Caudate nucleus (tissue), 63 donors: ENCODE measurements at places on chromosomes 2 and 18.

GRCh38 chr2:43948370-43948769 lies 47.4 kb downstream of the LRPPRC start:
- no peak for DNase-seq

DNA sequence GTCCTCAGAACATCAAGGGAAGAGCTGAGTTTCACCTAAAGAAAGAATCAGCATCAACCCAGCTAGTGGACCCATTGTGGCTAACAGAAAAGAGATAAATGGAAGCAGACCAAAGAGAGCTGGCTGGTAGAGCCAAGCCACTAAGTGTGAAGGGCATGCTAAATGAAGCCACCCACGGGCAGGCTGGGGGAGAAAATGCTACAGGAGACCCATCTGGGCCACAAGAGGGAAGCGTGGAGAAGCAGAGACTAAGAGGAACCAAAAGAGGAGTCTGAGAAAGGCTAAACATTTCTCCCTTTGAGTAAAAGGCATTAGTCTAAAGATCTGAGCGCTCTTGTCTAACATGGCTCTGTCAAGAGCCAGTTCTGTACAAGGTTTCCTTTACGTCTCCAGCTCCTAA lies 15.8 kb downstream of the CWC22 start:
- no peak for DNase-seq

DNA sequence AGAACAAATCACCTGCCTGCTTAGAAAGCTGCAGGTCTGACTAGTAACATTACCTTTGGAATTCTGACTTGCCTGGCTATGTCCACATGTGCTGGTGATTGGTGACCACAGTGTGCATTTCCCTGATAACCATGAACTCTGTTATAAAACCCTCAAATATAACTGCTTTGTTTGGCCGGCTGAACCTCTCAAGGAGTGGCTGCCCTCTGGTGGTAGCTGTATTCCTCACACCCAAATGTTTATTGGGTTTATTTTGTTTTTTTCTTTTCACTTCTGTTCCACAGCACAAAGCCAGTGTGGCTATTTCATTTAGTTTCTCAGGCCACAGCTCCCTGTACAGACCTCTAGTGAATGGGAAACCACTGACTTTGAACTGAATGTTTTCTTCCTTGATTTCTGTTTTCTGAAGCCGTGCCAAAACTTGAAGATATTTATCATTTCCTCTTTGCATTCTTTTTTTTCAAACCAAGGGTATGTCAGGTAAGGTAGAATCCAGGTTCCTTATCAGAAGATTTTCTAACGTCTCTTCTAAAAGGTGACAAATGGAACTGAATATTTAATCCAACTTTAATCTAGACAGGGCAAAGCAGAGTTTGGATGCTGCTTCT lies 549.0 kb upstream of the VRK2 start:
- DNase-seq: no peak

- DNase-seq: no peak
These were observed 9.1 kb upstream of the FAM124B start for GRCh38 chr2:224410946-224411561.

- DNase-seq: no peak
These were observed 409.8 kb downstream of the GPD2 start for GRCh38 chr2:156845806-156846558.

DNA sequence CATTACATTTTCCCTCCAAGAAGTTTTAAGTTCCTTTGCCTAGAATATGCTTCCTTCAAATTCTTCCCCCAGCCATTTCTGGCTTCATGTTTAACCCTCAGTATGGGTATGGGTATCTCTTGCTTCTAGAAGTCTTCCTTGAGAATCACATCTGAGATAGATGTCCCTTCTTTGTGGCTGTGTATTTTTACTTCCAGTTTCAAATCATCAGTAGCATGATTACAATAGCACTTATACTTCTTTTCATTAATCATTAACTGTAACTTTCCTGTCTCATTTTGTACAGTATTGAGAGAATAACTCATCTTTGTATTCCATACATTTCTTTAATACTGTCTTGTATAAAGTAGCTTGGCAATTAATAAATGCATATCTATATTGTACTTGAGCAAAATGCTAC lies 17.3 kb upstream of the PDE1A start:
- DNase-seq: no peak

- DNase-seq: no peak
These were observed 222.1 kb downstream of the GALNT13 start for GRCh38 chr2:154093856-154094255.

GRCh38 chr2:119223521-119224390 lies at the start of gene STEAP3:
Gene STEAP3, plus strand, starts transcription at chr2:119223834. Its CDS starts 7,179 bp downstream, at chr2:119231013.
- DNase-seq: no peak

GRCh38 chr2:33929467-33929866 lies 330.4 kb upstream of the FAM98A start:
- DNase-seq: no peak

- DNase-seq: no peak
These were observed 1019.5 kb upstream of the LRRTM1 start for GRCh38 chr2:81324046-81324445.

GRCh38 chr18:56921896-56922480 lies 224.9 kb upstream of the BOD1L2 start:
- DNase-seq: no peak

DNA sequence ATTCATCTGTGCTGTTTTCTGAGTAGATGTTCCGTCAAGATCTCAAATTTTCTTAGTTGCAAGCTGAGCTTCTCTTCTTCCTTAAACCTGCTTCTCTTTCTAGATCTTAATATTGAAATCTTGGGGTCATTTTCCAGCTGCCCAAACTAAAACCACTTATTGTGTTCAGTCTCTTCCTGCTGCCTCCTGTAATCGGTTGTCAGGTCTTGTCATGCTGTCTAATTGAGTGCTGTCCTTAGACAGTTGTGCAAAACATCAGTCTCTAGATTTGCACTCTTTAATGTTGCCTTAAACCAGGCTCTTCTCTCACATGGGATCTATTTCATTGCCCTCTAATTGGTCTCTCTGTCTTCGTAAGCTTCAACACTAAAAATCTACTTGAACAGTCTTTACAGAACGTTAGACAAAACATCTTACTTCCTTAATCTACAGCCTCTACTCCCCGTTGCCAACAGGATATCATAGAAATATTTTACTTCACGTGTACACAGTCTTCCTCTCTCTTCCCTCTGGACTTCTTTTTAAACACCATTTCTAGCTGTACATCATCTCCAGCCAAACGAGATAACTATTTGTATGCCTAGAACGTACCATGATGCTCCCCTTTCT lies 34.9 kb downstream of the GPD2 start:
- no peak for DNase-seq

DNA sequence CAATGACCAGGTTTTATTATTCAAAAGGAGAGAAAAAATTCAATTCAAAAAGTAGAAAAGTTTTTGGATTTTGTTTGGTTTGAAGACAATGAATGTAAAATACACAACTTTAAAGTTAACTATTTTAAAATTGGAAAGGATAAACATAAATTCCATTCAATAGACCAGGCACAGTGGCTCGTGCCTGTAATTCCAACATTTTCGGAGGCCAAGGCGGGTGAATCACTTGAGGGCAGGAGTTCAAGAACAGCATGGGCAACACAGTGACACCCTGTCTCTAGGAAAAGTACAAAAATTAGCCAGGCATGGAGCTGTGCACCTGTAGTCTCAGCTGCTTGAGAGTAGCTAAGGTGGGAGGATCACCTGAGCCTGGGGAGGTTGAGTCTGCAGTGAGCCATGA lies 54.7 kb downstream of the SCN9A start:
- DNase-seq: no peak

GRCh38 chr2:2536416-2537056 lies 205.5 kb upstream of the MYT1L start:
- no peak for DNase-seq

- DNase-seq: no peak
These were observed 229.2 kb downstream of the HDAC4 start for GRCh38 chr2:239171643-239172042.

DNA sequence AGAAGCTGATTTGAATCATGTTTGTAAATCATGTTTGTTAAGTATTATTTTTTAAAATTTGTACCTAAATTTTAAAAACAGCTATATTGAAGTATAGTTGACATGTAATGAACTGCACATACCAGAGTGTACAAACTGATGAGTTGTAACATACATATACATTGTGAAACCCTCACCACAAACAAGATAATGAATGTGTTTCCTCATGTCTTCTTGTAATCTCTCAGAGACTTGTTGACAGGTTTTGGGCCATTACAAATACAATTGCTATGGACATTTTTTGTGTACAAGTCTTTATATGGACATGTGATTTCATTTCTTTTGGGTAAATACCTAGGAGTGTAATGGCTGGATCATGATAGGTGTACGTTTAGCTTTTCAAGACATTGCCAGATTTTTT lies 21.5 kb downstream of the WDR43 start:
- DNase-seq: no peak

DNA sequence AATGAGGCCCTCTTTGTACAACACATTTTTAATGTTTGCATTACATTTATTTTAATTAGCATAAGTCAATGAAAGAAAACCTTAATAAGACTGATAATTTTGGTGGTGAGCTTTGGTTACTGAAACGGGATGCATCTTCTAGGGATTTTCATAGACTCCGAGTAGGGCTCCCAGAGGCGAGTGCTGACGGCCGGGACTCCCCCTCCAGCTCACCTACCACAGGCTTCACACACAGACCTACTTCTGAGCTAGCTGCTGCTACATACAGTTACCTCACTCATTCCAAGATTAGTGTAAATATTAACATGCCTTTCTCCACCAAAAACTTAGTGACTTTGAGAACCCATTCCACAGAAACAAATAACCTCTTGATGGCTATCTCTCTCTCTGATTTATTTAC lies 271.1 kb downstream of the GALR1 start:
- no peak for DNase-seq

- no peak for DNase-seq
These were observed 11.1 kb upstream of the DYM start for GRCh38 chr18:49471532-49471931.

- DNase-seq: no peak
These were observed at the start of gene IL36G for GRCh38 chr2:112977559-112978056. Gene IL36G, plus strand, starts transcription at chr2:112978006. Its CDS starts 633 bp downstream, at chr2:112978639.

GRCh38 chr18:49645196-49645595 lies 83.3 kb downstream of the LIPG start:
- no peak for DNase-seq

GRCh38 chr2:242012956-242013764 lies 143.6 kb downstream of the RTP5 start:
- DNase-seq: no peak

DNA sequence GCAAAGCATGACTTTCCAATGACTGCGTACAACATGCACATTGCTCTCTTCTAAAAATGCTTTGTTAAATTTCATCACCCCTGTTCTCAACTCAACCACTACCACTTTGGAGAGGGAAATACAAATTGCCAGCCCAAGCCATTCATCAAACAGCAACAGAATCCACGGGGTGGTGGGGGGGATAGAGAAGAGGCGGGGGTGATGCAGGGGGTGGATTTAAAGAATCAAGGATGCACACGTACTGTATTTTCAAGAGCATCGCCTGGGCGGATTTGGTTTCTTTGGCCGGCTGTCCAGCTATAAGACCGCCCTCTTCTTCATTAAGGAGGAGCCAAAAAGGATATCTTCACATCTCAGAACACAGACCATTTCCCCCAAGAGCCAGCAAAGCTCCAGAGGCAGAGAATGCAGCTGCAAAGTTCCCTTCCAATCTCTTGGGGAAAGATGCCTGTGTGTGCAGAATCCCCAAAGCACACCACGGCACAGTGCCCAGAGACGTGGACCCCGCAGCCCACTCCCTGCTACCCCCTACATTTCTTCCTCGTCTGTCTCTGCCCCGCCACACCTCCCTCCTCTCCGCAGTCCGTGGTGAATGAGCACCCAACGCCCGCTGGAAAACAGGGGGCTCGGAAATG lies 977 bp downstream of the SLC8A1 start:
- DNase-seq: no peak

GRCh38 chr18:67770520-67770919 lies 254.0 kb upstream of the DSEL start:
- no peak for DNase-seq

DNA sequence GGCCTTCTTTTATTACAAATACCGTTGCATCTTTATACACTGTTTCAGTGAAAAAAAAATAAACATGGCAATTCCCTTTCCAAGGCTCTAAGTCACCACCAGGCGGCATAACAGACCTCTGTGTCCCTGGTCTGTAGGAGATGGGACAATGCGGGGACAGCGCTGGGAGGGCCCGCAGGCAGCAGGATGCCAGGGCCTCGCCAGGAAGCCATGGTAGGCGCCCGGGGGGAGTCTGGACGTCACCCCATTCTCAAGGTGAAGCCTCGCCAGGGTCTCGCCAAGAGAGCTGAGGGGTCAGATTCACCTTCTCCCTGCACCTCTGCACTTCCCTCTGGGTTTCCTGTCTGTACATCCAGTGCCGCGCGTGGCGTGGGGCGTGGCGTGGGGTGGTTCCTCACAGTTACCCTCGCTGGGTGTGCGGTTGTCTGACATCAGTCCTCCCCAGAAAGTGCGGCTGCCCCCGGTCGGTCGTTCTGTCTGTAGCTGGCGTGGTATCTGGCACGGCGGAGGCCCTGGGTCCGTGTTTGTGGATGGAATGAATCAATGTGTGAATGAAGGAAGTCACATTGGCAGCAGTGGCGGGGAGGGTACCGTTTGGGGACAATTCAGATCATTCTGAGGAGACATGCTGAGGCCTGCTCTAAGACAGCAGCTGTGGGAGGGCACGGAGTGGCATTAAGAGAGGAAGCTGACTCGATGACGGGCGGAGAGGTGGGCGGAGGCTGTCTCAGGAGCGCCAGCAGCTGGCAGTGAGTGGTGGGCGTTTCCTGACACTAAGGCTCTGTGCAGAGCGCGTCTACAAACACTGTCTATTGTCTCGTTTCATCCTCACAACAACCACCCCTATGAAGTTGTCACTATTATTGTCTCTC lies 46.0 kb downstream of the LRRFIP1 start:
- DNase-seq: peak; percentile 24

- no peak for DNase-seq
These were observed 279.8 kb downstream of the RBM43 start for GRCh38 chr2:150981826-150982225.

- DNase-seq: no peak
These were observed 28.4 kb downstream of the TGIF1 start for GRCh38 chr18:3478262-3478978.

GRCh38 chr2:145593991-145594614 lies 1074.2 kb upstream of the ZEB2 start:
- DNase-seq: no peak

- no peak for DNase-seq
These were observed 45.2 kb downstream of the KIF1A start for GRCh38 chr2:240774856-240775255.

GRCh38 chr2:54755641-54756326 lies 32.3 kb downstream of the EML6 start:
- DNase-seq: no peak

- DNase-seq: no peak
These were observed 1071.7 kb downstream of the RPIA start for GRCh38 chr2:89763254-89763580.

- DNase-seq: peak; percentile 91
These were observed 1186.3 kb upstream of the CELF4 start for GRCh38 chr18:38751898-38752297.

DNA sequence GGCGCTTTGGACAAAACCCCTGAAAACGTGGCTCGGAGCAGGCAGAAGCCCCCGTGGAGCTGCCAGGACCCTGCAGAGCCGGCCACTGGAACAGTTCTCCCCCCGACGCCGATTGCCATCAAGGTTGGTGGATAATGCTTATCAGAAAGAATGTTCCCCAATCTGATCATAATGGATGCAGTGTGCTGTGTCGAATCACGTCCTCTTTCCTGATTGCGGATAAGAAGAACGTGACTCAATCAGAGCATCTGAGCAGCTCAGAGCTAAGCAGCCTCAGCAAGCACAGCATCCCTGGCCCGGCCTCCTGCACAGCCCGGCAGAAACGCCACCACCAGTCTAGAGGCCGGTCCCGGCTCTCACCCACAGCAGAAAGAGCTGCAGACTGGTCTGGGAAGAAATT lies 488.0 kb downstream of the EIPR1 start:
- no peak for DNase-seq

- no peak for DNase-seq
These were observed 310.3 kb upstream of the LYPD1 start for GRCh38 chr2:132980304-132980703.
